Central memory CD4-positive, alpha-beta T cell (primary cell): ENCODE measurements at places on chromosomes 11 and 22.

GRCh38 chr11:15286465-15286864, 171.7 kb downstream of the INSC start:
- no peak for DNase-seq

DNA sequence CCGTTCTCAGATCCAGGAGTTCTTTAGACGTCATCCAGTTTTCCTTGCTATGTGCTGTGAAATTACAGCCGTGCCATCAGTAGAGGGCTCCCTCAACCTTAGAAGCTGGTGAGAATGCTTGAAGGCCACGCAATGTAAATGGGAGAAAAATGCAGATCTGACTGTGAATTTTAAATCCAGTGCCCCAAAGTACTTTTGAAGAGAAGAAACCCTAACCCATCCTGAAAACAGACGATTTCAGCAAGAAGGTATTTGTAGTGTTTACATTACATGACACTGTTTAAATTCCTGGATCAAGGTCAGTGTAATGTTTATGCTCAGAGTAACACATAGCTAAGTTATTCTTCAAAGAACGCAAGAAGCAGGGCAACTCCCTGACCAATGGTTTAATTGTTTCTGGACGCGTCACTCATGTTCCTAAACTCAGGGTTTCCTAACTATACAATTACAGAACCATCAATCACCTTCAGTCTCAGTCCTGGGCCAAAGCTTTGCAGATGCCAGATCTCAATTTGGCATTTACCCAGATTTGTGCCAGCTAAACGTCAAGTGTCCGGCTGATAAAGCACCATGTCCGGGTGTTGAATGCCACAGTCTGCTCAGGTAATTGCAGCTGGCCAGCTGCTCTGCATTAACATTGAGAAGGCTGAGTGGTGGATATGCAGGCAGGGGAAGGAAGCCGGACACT, 38.2 kb downstream of the ADAMTS8 start:
- DNase-seq = no peak

- DNase-seq = no peak
Measured at GRCh38 chr11:124716591-124716990, 23.2 kb upstream of the NRGN start.

DNA sequence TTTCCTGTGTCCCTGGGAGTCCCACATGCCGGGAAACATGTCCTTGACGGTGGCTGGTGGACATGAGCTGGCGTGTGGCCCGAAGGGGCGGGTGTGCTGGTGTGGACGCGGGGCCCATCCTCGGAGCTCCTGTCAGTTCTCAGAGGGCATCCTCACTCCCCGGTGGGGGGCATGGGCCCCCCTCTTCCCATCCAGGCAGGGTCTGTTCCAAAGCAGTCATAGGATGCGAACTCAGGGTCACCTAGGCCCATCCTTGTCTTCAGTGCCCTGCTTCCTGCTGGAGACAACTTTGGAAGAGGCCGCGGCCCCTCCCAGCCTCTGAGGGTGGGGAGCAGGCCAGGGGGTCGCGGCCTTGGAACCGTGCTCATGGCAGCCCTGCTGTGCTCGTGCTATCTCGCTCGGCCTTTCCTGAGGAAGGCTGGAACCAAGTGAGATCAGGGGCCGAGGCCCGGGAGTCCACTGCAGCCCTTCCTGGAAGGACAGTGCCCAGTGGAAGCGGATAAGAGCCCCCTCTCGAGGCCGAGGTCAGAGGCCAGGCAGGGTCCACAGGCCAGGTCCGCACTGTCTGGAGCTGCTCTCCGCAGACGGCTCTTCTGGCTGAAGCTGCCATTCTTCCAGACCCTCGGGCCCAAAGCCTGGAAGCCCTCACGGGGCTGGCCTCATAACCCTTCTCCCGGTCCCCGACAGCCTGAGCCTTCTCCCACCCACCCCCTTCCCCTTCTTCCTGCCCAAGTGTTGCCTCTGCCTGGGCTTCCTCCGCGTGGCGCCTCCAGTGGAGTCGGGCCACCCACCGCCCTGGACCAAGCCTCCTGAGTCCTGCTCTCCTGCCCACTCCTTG, 8.7 kb downstream of the GRK2 start:
- no peak for DNase-seq

DNA sequence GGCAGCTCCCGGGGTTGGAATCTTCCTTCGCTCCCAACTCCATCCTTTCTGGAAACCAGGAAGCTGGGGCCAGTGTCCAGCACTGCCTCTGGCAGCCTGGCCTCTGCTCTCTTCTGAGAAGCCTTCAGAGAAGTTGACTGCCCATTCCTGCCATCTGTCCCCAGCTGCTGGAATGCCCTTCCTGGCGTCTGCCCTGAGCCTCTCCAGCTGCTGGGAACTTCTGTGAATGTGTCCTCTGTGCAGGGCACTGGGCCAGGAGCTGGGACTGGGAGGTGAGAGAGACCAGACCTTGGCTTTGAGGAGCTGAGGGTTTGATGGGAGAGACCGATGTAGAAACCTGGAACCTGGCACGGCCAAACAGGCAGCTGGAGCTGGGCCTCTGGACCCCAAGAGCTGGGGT, 5.9 kb upstream of the SOX10 start:
- DNase-seq = no peak

- DNase-seq = no peak
Measured at GRCh38 chr11:128210148-128210940, 377.0 kb downstream of the ETS1 start.

DNA sequence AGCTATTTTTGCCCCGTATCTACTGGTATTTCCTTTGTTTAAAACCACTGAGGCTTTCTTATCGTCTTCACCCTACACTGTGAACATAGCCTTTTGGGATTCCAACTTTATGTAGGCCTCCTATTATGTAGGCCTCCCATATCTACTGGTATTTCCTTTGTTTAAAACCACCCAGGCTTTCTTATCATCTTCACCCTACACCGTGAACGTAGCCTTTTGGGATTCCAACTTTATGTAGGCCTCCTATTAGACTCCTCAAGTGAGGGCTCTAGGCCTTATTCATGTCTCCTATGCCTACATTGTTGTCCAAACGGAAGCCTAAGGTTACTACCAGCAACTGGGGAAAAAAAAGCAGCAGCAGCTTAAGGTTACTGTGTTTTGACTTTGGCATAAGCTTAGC, 23.7 kb downstream of the CEP295 start:
- no peak for DNase-seq

- no peak for DNase-seq
Measured at GRCh38 chr11:134406264-134407185, 5.5 kb downstream of the B3GAT1 start.
